NCI-H1048 (cell line): ENCODE measurements at places on chromosomes 6 and 20.

DNA sequence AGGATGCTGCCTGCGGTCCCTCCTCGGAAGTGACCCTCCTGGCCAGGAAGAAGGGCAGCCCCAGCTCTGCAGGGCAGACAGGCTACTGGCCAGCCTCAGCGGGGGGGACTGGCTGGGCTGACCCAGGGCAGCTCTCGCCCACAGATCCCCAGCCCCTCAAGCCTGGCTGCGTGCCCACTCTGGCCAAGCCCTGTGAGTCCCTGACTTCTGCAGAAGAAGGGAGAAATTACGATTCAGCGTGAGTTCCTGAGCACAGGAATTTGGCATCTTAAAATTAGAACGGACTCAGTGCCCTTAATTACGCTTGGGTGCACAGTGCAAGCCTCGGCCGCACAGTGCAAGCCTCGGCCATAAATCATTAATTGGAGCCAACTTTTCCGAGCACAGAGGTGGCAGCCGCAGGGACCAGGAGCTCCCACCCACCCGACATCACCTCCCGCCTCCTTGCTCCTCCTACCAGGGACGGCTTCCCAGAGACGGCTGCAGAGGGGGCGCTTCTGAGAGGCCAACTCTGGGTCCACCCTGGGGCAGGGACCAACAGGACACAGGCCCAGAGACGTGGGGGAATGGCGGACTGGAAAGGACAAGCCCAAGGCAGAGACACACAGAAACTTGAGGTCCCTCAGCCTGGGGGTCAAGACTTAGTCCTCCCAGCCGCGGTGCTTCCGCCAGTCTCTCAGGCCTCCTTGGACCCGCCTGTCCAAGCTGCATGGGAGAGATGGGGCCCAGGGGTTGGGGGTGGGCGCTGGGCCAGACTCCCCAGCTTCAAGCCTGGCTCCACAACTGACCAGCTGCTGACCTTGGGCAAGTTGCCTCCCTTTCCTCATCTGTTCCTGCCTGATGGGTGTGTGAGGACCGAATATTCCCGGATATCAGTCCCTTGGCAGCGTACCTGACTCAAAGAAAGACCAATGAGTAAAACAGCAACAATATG lies 165.4 kb downstream of the TAF4 start:
- no peak for DNase-seq

DNA sequence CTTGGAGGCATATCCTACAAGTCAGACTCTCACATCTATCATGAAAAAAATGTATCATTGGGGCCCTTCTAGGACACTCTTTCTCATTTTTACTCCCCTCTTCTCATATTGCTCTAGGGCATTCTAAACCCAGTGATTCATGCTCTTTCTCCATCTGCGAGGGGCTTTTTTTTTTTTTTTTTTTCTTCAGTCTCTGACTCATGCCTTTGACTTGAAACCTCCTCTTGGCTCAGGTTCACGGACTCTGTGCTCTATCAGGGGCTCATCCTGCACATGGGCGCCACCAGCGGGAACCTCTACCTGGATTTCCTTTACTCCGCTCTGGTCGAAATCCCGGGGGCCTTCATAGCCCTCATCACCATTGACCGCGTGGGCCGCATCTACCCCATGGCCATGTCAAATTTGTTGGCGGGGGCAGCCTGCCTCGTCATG lies 17.8 kb downstream of the SLC22A1 start:
- DNase-seq = no peak

- no peak for DNase-seq
Measured at GRCh38 chr6:1627827-1628560, 18.3 kb downstream of the FOXC1 start.

GRCh38 chr6:12916420-12917136 lies 200.0 kb downstream of the PHACTR1 start:
- no peak for DNase-seq

DNA sequence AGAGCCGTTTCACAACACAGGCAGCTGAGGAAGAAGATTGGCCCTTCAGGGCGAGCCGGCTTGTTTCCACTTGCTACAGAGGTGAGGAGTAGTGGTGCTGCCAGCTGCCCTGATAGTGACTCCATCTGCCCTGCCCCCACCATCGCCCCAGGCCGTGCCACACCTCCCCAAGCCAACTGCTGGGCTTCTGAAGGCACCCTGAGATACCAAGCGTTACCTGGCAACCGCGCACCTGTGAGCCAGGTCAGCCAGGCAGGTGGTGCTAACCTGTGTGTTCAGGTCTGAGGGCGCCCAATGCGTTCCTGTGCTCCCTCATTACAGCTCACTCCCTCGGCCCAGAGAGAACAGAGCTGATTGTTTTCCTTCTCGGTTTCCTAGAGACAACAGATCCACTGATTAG lies 299.1 kb upstream of the ID4 start:
- no peak for DNase-seq

DNA sequence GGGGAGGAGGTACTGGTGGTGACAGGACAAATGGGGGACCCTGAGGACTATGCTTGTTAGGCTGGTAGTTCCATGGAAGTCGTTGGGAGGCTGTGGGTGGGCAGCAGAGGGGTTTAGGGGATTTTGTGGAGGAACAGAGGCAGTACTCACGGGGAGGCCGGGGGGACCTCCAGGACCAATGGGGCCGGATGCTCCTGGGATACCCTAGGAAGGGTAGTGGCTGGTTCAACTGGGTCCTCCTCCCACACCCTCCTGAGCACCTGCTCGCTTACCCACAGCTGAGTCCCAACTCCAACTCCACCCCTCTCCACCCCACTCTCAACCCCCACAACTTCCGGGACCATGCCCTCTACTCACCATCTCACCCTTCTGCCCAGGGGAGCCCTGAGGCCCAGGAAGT lies 25.9 kb downstream of the COL11A2 start:
- no peak for DNase-seq

- no peak for DNase-seq
Measured at GRCh38 chr6:87922196-87922946, 125.3 kb upstream of the SPACA1 start.

DNA sequence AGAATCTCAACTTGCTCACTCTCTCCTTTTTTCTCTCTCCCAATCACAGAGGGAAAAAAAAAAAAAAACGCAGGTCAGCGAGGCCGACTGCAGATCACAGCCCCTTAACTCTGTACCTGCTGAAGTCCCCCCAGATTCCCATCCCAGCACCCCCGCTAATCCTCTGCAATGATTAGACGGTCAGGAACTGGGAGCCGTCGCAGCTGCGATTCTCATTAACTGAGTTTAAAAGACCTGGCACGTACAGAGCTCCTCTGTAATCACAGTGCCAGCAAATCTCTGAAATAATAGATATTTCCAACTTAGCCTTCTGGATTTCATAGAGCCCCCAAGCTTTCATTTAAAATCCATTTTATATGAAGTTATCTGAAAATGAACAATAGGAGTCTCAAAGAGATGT lies 84.4 kb downstream of the ANKRD60 start:
- no peak for DNase-seq

DNA sequence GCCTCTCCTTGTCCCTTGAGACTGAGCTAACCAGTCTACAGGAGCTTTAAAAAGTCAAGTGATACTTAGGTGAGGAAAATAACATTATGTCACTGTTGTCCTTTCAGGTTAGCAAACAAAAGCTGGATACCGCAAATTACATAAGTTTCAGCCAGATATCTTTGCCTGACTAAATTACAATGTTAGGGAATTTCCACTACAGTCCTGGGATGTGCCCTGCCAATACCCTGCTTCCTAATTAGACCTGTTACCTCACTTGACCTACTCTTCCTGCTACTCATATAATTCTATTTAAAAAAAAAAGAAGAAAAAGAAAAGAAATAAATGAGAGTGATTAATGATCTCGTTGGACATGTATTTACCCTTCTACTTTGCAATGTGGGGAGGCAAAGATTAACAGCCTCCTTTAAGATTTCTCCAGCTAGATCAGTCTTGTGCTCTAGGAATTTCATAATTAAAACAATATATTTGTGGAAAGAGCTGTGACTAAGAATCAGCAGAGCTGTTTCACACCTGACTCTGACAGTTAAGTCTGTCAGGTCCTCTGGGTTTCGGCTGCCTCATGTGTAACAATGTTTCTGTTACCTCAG lies 318.9 kb downstream of the HDGFL1 start:
- DNase-seq = no peak

DNA sequence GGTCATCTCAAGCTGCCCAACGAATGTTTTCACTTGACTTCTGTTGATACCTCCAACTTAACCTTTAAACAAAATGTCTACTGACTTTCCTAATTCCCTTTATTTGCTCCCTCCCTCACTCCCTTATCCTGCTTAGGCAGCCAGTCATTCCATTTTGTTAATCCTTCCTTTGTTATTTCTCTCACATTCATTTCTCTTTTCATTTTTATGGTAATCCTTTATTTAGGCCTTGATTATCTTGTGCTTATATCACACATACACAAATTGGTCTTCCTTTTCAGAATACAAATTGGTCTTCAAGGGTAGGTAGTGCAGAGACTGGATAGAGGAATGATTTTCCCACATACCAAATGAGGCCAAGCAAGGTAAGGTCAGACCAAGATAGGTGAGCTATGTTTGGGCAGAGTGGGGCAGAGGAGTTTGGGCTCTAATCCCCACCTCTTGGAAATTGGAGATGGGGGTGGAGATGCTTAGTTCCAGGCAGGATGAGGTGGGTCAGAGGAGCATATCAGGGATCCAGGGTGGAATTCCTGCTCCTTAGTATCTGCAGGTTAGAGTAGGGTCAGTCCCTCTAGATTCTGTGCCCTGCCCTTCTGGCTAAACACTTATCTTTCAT lies 2.0 kb upstream of the SPACA1 start:
- no peak for DNase-seq

DNA sequence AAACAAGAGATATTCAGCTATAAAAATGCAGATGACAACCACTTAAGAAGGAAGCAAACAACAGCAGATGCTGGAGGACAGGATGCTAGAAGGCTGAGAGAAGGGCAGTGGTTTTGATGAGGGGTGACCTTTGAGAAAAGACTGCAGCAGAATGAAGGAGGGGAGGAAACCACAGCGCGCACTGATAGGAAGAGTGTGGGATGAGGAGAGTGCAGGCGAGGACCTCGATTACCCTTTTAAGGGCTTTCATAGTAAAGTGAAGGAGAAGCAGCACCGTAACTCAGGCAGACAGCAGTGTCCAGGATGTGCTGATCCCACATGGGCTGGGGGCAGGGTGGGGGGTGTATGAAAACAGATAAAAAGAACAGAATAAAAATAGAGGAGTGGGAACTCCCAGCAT lies 19.2 kb downstream of the ZBTB2 start:
- DNase-seq = no peak

- no peak for DNase-seq
Measured at GRCh38 chr20:7656687-7657467, 283.4 kb downstream of the HAO1 start.

GRCh38 chr6:9467741-9468140 lies 947.1 kb downstream of the TFAP2A start:
- no peak for DNase-seq
